ENCODE measurements at places on chromosomes 1 and 21.

DNA sequence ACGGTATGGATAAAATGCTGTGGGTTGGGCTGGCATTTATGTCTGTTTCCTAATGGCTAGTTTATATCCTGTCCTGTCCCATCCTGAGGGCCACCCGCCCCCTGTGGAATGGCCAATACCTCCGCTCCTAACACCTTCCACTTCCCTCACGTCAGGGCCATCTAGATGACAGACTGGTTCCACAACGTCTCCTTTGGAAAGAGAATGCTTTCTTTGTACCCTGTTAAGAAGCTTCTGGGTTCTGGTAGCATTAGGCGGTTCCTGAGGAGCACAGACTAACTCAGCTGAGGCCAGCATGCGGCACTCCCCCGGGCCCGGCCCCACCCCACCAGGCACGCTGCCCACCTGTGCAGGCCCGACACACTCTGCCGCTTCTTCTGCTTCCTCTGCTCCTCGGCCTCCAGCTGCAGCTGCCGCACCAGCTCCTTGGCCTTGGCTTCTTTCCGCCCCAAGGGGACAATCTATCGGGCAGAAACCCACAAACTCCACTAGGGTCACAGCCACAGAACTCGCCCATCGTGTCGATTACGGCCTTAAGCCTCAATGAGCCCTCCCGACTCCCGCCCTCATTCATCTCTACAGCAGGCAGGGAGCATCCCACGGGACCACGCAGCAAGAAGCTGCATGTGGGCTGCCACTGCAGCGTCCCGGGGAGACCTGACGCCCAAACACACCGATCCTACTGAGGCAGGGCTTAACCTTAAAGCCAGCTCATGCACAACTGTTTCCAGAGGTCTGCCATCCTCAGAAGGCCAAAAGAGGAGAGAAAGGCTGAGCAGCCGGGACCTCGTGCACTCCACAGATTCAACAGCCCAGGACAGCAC lies 11.3 kb downstream of the SMIM1 start:
- DNase-seq, result no peak

GRCh38 chr1:50279622-50280330 lies 143.5 kb downstream of the DMRTA2 start:
- DNase-seq, result no peak

DNA sequence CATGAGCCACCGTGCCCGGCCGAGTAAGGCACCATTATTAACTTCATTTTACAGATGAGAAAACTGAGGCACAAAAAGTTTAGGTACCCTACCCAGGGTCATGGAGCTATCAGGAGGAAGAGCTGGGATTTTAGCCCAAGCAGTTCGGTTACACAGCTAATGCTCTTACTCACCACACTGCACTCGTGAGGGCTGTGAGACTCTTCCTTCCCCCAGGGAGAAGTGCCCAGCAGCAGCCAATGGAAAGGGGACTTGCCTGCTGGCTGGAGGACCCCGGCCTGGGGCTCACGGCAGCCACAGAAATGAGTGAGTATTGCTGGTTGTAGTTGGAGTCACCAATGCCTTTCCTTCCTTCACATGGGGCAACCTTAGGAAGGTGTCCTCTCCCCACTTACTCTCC lies 5.2 kb upstream of the CSF1 start:
- no peak for DNase-seq

DNA sequence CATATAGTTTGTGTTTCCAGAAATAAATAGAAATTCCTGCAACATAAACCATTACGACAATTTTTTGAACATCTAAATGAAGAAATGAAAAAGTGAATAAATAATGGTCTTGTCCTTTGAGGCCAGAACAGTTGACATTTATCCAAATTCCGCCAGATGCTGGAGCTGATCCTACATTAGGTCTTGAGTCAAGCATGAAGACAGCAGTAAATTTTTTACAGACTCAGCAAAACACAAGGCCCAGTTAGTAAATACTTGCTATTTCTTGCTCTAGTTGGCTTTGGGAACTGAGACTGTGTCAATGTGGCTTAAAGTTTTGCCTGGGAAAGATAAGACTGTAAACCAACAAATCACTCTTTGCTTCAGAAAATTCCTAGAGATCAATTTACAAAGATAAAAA lies 540.1 kb upstream of the RGS18 start:
- no peak for DNase-seq

- no peak for DNase-seq
These were observed 13.9 kb downstream of the LSS start for GRCh38 chr21:46214478-46215340.

- DNase-seq, result no peak
These were observed 1058.0 kb downstream of the KCNT2 start for GRCh38 chr1:195550071-195550862.

- DNase-seq, result no peak
These were observed 8.3 kb downstream of the NFYC start for GRCh38 chr1:40699787-40700186.

DNA sequence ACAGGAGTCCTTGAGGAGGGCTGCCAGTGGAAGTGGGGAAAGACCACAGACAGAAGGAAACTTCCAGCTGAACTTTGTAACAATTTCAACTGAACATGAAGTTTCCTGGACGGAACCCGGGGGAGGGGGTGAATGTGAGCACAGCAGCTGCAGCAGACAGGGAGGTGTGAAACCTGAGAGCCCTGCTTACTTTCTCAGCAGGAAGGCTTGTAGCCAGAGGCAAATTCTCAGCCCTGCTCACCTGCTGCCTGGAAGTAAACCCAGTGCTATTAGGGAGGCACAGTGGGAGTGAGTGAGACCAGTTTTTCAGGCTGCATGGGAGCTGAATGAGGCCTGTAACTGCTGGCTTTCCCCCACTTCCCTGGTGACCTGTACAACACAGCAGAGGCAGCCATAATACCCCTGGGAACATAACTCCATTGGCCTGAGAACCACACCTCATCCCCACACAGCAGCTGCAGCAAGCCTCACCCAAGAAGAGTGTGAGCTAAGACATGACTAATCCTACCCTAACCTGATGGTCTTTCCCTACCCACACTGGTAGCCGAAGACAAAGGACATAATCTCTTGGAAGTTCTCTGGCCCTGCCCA lies 9.6 kb upstream of the SPRR2F start:
- DNase-seq, result no peak

DNA sequence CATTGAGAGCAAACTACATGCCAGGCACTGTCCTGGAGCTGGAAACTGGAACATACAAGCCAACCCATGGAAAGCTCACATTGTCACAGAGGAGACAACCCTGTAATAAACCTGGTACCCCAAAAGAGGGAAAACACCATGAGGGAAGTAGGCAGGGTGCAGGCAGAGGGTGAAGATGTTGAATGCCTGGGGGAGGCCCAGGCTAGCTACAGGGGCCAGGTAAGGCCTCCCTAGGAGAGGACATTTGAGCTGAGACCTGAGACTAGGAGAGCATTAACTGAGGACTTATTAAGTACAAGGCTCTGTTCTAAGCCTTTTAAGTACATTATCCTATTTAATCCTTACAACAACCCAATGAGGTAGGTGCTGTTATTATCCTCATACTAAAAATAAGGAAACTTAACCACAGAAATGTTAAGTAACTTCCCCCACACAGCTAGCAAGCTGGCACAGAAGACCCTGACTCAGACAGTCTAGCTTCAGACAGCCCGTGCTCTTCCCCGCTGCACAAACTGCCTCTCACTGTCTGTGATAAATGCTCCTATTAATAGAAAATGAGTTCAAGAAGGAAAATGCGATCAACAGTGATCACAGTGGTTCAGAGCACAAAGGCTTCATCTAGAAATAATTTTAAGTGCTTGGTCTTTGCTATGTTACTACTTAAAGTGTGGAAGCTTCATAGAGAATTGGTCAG lies 41.8 kb downstream of the ZNF281 start:
- no peak for DNase-seq

- DNase-seq, result no peak
These were observed 341.6 kb downstream of the TGFB2 start for GRCh38 chr1:218686761-218687160.

GRCh38 chr1:76715474-76715873 lies 151.8 kb upstream of the ST6GALNAC5 start:
- DNase-seq, result no peak

- DNase-seq, result no peak
These were observed 1067.9 kb downstream of the BRINP3 start for GRCh38 chr1:189409774-189410173.

GRCh38 chr1:214292322-214292721 lies 11.4 kb downstream of the SMYD2 start:
- no peak for DNase-seq

DNA sequence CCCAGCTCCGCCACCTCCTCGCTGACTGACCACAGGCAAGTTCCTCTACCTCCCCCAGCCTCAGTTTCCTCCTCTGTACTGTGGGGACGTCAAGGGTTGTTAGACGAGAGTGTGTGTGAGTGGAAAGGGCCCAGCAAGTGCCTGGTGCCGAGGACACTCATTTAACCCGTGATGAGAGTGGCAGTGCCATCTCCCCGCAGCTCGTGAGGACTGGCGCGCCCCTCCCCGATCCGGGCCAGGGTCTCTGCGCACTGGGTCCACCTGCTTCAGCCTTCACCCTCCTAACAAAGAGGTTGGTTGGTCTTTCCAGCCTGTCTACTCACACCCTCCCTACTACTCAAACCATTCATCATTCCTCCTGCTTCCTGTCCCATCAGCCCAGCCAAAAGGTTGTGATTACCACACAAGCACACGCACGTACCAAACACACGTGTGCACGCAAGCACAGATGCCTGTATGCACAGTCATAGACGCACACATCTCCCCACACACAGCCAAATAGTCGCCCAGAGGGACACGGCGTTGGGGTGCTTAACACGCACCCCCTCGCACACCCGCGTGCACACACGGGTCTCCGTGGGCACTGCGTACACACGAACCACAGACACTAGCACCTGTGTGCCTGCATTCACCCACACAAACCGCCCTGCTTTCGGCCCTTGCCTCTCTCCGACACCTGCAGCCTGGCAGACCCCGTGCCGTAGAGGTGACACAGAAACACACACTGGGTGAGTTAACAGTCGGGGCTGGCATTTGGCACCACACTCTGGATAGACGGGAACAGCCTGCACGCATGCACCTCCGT lies 39.3 kb downstream of the TAS1R2 start:
- no peak for DNase-seq

Data from nucleus accumbens (tissue), 56 donors.